ENCODE measurements at places on chromosomes 5 and 9.
A peak's percentile ranks its signal among the peaks of the same experiment; 100 is the strongest.

- DNase-seq = no peak
These were observed 80.0 kb downstream of the SV2C start for GRCh38 chr5:76163111-76163628.

- no peak for DNase-seq
These were observed 43.8 kb downstream of the STOM start for GRCh38 chr9:121326130-121326838.

GRCh38 chr9:129011761-129012181, 16.4 kb downstream of the SH3GLB2 start:
- no peak for DNase-seq

- no peak for DNase-seq
These were observed 181.4 kb downstream of the FGF18 start for GRCh38 chr5:171600741-171601265.

DNA sequence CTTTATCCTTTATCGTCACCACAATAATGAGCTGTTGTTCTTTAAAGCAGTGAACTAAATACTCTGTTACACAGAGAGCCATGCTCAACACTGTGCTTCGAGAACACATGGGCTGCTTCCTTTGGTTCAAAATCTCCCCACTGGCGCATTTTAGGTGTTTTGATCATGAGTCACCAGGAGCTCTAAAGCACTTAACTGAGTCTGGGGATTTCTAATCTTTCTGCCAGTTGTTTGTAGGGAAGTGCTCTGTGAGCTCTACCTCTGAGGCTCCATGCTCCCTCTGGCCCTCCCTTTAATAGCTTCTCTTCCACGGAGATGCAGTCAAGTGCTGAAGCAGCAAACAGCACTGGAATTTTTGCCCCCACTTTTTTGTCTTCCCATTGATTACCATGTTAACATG, 17.0 kb downstream of the ERAP2 start:
- no peak for DNase-seq

- no peak for DNase-seq
These were observed 36.0 kb downstream of the NDUFS6 start for GRCh38 chr5:1836891-1837880.

DNA sequence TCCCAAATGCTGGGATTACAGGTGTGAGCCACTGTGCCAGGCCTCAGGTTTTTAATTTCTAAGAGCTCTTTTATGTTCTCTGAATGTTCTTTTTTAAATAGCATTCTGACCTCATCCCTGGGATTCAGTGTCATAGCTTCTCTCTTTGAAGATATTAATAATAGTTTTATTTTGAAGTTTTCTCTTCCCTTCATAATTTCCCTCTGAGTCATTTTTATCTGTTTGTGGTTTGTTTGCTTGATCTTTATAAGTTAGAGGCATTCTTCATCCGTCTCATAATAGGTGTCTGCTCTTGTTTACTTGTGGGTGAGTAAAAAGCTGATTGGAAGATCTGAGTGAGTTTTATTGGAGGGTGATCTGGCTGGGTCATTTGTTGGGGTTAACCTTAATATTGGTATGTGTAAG, 12.5 kb upstream of the MAMDC2 start:
- DNase-seq = no peak

DNA sequence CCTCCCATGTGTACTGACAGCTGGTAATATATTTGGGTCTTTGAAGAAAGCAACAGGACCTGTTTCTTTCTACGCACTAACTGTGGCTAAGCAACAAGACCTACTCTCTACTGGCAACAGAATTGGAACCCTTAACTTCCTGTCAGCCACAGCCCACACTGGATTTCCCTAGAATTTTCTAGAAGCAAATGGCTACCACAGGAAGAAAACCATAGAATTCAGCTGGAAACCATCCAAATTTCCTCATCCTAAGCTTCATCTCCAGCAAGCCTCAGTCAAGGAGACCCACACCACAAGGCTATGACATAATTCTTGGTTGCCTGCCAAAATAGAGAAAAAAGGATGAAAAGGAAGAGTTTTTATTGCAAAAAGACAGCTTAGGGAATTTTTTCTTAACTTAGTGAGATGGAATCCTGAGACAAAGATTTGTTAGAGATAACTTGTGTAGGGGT, 171.8 kb upstream of the TNC start:
- DNase-seq = no peak

- no peak for DNase-seq
These were observed 56.0 kb downstream of the NIPAL4 start for GRCh38 chr5:157516006-157516405.

DNA sequence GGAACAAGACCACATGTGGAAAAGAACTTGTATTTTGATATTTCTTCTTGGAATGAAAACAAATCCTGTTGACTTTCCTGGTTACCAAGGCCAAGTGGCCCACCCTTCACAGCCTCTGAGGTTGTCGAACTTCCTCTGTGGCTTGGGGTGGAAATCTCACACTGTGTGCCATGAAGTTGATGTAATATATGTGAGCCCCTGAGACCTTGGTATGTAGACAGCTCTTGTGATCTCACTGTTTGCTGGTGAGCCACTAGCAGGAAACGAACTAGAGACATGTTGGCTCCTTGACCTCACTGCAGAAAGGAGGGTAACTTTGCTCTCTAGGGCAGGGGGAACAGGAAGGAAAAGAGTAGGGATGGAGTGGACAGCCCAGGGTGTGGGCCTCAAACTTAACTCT, 159.4 kb downstream of the ARHGAP26 start:
- DNase-seq = peak; percentile 9

DNA sequence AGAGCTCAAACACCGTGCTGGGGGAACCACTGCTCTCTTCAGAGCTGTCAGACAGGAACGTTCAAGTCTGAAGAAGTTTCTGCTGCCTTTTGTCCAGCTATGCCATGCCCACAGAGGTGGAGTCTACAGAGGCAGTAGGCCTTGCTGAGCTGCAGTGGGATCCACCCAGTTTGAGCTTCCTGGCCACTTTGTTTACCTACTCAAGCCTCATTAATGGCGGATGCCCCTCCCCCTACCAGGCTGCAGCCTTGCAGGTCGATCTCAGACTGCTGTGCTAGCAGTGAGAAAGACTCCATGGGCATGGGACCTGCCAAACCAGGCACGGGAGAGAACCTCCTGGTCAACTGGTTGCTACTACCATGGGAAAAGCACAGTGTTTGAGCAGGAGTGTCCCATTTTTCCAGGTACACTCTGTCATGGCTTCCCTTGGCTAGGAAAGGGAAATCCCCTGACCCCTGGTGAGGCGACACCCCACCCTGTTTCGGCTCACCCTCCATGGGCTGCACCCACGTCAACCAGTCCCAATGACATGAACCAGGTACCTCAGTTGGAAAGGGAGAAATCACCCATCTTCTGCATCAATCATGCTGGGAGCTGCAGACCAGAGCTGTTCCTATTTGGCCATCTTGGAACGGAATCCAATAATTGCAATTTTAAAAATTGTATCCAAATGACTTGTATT, 246.9 kb upstream of the ADAMTS16 start:
- DNase-seq = no peak

DNA sequence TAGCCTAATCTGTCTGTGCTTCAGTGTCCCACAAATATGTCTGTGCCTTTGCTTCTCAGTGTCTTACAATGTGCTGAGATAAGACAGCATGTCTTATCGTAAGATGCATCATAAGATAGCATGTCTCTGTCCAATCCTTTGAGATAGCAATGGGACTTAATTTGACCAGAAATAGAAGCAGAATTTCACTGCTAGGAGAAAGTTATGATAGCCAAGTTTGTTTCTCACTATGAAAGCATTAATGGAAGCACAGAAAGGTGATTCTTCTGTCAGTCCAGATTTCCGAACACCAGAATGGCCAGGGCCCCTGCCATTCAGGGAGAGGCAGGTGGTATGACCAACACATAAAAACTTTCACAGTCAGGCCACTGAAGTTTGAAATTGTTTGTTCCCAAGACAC, 111.4 kb downstream of the TRIM32 start:
- no peak for DNase-seq

DNA sequence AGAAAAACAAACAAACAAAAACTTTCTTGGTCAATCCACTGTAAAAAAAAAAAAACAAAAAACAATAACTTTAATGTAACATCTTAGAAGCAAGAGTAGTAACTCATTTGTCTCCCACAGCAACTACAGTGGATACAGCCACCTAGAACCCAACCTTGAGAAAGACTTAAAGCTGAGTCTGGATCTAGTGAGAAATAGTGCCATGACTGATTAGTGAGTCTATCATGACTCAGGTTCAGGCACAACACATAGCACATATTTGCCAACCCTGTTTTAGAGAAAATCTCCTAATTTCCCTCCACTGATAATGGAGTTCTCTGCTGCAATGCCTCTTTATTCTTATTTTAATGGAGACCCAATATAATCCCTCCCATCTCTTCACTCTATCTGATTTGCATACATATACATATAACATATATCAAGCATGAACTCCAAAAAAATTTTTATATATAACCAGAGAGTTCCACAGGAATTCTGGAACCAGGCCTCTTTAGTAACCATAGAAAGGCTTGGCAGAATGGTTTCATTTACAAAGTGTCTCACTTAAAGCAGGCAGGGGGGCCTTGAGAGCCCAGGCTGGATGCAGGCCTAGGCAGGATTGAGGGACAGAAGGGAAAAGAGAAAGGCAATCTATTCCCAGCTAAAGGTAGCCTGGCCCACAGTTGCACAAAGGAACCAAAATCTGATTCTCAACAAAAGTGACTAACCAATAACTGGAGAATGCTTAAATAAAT, 11.9 kb upstream of the NR4A3 start:
- no peak for DNase-seq

DNA sequence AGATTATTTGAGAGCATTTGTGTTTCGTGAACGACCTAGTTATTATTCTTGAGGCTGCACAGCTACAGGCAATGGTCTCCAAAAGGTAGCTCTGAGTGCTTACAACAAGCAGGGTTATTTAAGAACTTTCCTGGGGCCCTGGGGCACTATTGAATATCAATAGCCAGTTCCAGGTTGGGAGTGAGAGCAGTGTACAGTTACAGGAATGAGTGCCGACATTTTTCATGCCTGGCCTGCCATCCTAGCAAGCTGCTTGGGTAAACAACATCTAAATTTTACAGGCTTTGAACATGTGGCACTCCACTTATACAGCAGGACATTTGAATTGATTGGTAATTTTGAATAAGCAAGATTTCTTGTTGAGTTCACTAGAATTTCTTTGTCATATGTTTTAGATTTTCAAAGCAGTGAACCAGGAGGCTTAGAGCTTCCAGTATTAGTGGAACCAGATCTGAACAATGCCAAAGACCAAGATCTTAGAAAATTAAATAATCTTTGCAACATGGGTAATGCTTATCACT, 171.9 kb upstream of the GDNF start:
- no peak for DNase-seq

DNA sequence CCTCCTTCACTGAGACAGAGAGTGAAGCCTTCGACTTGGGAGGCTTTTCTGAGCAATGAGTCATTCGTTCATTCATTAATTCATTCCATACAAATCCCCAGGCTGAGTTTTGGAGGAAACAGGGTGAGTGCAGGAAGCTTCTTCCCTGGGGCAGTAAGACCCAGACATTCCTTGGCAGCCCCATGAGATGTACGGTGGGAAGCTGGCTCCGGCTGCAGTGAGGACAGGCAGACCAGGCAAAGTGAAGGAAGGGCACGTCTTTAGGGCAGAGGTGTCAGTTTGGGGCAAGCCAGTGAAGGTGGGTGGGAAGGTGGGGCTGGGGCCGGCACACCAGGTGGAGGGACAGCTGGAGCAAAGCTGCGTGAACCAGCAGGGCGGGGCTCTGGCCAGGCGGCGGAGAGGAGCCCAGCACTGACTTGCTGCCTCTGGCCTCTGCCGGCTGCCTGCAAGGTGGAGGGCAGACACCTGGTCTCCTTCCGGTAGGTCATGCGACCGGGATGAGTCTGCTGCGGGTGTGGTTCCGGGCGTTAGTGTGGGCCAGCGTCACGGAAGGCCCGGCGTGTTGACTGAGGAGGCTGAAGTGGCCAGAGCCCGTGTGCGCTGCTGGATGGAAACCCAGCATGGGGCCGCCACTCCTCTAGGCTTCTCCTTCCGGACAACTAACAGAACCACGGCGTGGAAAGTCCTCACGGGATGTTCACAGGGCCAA, 16.6 kb downstream of the OLFM1 start:
- DNase-seq = no peak

DNA sequence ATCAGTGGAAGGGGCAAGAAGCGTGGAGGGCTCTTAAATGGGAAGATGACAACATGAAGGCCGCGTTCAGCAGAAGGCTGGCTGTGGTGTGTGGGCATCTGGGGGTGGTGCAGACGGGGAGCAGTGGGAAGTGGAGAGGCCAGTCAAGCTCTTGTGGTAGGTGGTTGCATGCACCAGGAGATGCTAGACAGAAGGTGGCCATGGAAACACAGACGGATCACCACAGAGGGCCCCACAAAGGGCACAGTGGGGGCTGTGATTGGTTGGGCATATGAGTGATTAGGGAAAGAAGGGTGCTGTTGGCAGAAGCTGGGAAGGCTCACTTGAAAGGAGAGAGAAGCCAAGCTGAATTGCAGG, 14.7 kb downstream of the MTMR12 start:
- no peak for DNase-seq

DNA sequence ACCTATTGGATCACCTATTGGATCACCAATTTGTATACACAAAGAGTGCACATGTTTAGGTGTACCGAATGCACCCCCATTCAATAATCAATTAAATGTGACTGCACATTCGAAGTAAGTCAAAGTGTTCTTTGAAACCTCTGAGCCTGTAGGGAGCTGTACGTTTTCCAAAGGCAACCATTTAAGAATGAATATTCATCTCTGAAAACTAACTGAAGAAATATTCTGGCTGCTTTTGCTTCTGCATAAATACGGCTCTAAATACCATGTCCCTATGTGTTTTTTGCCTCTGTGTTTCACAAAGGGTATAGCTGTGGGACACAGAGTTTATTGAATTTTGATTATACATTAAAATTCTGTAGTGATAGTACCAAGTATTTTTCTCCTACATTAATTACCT, 95.4 kb downstream of the ITGA1 start:
- no peak for DNase-seq

DNA sequence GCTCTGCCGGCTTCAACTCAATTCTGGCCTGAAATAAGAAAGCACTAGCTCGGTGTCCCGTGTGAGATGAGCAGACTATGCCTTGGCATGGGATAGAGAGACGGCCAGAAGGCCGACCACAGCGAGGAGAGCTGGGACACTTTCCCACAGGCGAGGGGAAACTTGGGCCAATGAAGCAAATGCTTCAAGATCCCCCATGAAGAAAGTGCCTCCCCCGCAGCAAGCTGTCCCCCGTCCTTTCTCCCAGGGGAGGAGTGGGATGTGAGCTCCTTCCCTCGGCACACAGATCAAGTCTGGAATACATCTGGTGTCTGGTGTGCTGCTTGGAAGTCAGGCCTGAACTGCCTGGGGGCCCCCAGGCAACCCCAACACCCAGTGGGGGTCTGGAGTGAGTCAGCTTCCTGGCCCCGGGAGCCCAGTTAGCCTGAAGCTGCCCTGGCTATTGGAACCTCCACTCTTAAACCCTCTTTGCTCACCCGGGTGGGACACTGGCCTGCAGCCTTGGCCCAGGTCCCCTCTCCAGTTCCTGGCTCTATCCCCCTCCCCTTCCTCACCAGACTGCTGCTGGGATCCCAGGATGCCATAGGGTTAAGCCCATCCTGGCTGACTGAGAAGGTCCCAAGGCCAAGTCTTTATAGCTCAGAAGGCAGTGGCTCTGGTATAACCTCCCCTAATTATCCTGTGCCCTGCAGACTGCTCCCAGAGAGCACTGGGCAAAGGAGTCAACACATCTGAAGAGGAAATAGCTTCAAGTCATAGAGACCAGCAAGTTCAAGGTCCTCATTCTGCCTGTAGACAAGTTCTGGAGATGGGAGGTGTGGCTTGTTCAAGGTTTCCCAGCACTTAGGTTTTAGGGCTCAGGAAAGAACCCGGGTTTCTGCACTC, 205.3 kb downstream of the TTLL11 start:
- DNase-seq = no peak

- DNase-seq = no peak
These were observed 511.0 kb upstream of the RIOK2 start for GRCh38 chr5:97694091-97694490.

- DNase-seq = no peak
These were observed 63.1 kb downstream of the HSPA4 start for GRCh38 chr5:133114933-133115310.

All from stimulated activated CD8-positive, alpha-beta memory T cell treated with anti-CD3 and anti-CD28 coated beads, Interleukin-4, amount 100 ng/mL, for 1 hour (primary cell).